BE2C (cell line): ENCODE measurements at places on chromosomes 6 and 20.
A peak's percentile ranks its signal among the peaks of the same experiment; 100 is the strongest.

- no peak for DNase-seq
These were observed 554.9 kb downstream of the CDH26 start for GRCh38 chr20:60513141-60513540.

DNA sequence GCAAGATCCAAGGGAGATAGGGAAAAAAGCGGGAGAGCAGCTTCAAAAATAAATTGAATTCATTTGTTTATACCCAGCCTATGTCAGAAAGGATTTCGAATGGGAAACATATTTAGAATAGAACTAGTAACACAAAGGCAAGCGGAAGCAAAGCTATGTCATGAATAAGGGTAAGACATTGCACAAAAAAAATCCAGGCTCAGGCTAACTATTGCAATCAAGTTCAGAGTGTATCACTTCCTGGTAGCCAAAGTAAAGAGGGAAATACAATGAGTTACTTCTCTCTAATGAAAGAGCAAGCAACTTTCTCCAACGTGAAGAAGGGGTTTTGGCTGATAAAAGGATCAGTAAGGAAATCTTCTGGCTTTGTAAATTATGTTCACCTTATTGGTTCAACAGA is 212.8 kb downstream of the ZMYND8 start:
- DNase-seq: no peak

GRCh38 chr6:3367630-3368029 is 89.2 kb downstream of the SLC22A23 start:
- no peak for DNase-seq

DNA sequence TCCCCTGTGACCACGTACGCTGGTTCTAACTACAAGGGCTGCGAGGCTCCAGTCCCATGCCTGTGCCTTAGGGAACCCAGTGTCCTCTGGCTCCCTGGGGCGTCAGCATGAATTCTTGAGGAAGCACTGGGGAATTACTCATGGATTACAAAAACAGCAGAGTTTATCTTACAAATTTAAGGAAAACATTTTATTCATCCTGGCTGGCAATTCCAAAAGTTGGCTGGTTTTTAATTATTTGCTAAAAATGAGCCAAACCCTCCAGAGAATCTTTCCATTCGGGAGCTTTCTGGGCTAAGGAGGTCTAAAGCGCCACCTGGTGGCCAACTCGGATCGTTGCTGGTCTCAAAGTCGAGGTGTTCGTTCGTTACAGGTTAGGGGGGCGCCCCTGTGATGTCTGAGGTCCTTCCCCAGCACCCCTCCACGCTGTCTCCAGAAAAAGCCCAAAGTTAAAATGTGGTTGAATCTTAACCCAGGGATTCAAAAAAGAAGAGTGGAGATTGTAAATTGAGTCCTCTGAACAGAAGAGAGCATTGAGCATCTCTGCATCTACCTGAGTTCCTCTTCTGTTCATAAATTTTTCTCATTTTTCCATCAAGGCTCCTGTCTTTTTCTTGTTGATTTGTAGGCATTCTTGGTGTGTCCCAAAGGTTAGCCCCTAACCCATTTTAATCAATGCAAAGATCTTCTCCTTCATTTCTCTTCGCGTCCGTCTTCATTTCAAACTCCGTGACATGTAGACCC is 99.4 kb downstream of the BFSP1 start:
- DNase-seq: peak; percentile 52

- no peak for DNase-seq
These were observed 2.6 kb upstream of the ZSCAN12 start for GRCh38 chr6:28402197-28402596.

DNA sequence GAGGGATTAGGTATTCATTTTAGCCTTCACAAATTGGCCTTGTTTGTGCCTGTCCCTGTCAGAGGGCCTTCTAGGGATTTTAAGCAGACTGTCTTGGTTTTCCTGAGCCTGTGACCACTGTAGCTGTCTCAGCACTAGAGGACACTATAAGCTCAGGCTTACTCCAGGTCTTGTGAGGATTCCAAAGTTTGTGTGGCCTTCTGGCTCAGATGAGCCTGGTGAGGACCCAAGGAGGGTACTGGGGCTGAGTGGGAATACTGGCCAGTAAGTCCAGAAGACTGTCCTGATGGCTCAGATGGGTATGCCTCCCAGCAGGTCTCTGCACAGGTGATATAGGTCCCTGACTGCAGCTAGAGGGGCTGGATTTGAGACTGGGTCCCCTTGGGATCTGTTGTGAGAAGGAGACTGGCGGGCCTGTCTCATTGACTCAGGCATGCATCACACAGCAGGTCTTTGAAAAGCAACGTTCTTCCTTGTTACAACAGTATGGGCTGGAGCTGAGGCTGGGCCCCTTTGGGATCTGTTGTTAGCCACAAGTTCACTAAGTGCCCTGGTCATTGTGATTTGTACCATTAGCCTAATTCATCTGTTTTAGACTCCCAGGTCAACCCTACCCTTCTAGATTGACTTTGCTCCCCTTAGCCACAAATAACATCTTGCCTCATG is 26.3 kb upstream of the TFB1M start:
- DNase-seq: peak; percentile 22

DNA sequence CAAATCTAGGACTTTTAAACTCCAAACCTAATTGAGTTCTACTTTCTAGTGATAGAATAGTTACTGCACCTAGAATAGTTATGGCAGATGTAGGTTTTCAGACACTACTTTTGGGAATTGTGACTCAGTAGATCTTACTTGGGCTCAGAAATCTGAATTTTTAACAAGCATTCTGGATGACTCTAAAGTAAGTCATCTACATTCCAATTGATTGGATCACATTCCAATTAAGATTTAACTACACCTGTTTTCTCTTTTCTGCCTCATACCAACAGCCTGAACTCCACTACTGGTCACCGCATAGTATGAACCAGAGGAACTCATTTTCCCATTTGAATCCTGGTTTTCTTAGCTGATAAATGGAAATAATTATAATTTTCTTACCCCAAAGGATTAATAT is 49.5 kb upstream of the TFAP2D start:
- DNase-seq: no peak
